Endothelial cell (in vitro differentiated cells): ENCODE measurements at places on chromosomes 3 and 15.

DNA sequence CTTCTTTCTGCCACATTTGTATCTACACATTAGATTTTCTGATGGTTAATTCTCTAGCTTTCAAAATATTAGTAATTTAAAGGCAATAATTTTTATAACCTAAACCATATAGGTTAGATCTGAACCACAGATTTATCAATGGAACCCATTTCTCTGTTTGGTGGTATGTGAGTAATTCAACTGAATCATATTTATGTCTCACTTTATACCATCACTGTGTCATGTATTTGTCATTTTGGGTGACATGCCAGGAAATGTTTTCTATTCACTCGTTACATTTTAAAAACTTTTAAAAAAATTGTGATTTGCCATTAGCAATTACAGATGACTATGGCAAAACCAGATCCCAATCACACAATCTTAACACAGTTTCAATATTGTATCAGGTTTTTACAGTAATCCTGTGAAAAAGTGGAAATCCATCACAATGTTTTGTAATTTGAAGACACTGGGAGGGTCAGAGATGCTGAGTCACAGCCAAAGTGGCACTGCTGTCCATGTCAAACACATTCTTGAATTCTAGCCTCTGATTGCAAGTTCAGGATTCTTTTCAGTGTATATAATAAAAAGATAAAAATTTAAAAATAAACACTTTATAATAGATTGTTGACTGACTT, 356.0 kb upstream of the RBMS3 start:
- DNase-seq, result no peak

DNA sequence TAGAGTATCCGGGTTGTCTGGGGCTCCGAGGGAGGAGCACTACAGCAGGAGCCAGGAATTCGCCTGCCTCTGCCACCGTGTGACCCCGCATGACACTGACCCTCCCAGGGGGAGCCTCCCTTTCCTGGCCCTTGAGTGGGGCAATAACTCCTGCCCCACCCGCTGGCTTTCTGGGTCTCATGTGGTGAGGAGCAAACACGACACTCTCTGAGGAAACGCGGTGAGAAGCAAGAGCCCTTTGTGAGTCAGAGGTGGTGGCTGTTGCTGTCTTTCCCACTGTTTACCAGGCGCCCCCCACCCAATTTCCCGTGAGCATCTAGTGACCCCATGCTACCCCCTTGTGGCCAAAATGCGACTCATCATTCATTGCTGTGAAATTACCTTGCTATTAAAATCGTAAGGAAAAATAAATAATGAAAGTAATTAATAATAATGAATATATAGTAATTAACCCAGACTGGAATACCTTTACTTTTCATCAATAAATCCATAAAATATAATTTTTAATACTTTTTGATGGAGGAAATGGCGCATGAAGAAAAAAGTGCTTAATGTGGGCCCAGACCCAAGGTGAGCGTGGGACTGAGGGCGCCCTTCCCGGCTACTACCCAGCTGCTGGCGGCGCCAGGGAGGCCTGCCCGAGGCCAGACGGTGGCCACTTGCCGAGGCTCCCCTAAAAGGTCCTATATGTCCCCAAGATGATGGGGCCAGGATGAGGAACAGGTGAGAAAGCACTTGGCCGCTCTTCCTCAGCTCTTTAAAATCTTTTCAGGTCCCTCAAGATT, 29.3 kb downstream of the CCNL1 start:
- peak; percentile 79 for DNase-seq

- DNase-seq, result no peak
These were observed 87.0 kb upstream of the MYO5C start for GRCh38 chr15:52382647-52383046.

- DNase-seq, result no peak
These were observed 281.3 kb downstream of the FGF12 start for GRCh38 chr3:192445770-192446644.

- DNase-seq, result no peak
These were observed 47.9 kb downstream of the ATP2C1 start for GRCh38 chr3:130941793-130942192.

DNA sequence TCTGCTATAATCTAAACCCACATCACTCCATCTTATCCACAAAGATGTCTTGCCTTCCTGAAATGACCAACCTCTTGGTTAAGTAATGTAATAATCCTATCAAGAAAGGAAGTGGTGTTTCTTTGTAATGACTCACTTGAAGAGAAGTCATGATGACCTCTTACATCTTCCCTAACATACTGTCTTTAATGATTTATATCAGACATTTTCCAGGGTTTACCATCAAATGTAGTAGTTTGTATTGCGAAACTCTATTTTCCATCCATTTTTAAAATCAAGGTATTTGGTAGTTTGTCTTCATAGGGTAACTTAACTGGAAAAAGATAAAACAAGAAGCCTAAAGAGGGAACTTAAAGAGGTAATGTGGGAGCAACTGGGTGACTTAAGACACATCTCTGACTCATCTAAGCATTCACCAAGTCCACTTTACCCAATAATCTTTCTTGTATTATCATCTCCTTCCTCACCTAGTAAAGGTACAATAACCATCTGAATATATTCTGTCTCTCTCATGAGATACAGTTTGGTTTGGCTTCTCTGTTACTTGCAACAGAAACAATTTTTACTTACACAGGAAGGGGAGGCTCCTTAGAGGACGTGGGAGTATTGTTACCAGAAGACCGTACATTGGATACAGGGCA, 5.7 kb upstream of the MAPK6 start:
- no peak for DNase-seq

GRCh38 chr15:86568378-86568777, 488.7 kb downstream of the AGBL1 start:
- DNase-seq, result no peak

DNA sequence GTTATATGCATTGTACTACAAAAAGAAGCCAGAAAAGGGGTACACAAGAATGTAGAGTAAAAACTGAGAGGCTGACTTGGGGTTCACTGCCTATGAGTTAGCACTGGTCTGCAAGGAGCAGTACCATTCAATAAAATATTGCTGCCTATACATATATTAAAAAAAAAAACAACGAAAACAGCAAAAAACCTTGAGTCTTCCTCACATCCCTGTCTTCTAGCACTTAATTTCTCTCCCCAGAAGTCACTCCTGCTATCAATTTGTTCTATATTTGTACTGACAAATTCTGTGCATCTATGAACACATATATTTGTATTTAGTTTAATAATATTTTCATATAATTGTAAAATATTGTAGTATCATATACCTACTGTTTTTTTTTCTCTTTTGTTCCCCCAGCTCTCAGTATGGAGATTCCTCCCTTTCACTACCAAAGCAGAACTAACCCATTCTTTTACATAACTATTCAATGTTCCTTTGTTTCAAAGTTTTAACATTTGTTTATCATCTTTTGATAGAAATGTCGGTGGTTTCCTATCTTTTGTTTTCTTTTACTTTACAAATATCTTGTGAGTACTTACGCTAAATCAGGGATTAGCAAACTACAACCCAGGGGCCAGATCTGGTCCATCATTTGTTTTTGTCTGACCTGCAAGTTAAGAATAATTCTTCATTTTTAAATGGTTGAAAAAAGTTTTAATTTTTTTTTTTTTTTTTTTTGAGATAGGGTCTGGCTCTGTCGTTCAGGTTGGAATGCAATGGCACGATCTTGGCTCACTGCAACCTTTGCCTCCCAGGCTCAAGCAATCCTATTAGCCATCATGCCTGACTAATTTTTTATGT, 14.8 kb upstream of the FEM1B start:
- no peak for DNase-seq
